H4 (cell line): ENCODE measurements at places on chromosomes 1 and 21. TPM values are rescaled to one million over a fixed set of nuclear protein-coding genes. Genes with fewer than 3 reads are reported as not detected.

The MYOC gene
- total RNA-seq: not detected in 2 replicates

- no peak for DNase-seq
Observed at GRCh38 chr1:235745503-235746136, 96.0 kb upstream of the GNG4 start.

The GREM2 gene
- 0.08 and 0.66 TPM in 2 replicates for total RNA-seq

The SFN gene
- 0.53 and 1.0 TPM in 2 replicates for total RNA-seq

GRCh38 chr1:171622152-171622462 lies at the start of gene MYOCOS:
Gene MYOCOS (plus strand): TSS chr1:171622243. CDS start chr1:171623884, 1,641 bp downstream.
- no peak for DNase-seq

The KCNK1 gene
- total RNA-seq: 1.3 and 1.8 TPM in 2 replicates

The TAGLN2 gene
- total RNA-seq: 444 and 497 TPM in 2 replicates

DNA sequence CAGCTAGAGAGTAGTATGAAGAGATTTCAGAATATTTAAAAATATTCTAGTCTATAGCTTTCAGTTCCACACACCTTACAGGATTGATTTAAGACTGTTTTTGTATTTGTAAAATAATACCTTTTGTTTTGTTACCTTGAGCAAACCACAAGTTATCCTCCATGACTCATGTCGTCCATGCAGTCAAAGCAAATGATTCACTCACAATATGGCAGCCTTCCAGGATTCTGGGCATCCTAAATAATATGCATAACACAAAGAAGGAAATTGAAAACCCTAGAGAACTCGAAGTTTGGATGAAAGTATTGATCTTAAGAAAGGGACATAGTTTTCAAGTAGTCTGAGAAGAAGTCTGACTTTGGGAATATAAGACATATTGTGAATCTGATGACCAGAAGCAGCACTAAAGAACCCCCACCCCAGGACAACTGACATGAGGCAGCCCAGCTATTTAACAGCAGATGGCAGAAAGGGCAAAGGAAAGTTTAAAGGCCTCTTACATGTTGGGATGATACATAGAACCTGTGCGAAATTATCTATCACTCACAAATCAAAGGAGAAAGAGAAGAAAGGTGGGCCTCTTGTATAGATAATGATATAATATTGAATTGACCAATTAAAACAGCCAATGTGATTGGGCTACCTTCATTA lies 857.9 kb downstream of the BRINP3 start:
- peak; percentile 73 for DNase-seq

DNA sequence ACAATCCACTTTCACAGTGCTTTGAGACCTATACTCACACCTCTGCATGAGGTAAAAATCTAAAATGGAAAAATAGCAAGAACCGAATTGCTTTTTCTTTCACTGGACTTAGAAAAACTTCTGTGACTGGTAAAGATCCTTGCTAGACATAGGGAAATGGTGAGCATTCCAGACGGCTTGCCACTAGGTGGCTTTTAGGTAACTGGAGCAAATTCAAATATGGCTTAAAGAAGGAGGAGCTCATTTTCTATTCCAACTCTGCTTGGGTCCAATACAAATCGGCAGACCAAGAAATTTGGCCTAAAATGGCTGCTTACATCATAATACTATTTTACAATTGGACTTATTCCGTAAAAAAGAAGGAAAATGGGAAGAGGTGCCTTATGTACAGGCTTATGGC lies 977.9 kb downstream of the ADGRL2 start:
- DNase-seq: peak; percentile 22

GRCh38 chr1:227939791-227940771 lies 7.7 kb downstream of the WNT9A start:
- DNase-seq: no peak

- DNase-seq: peak; percentile 59
Observed at GRCh38 chr1:42146626-42147320, 6.4 kb upstream of the GUCA2B start.

GRCh38 chr1:192839162-192840066 lies 30.6 kb downstream of the RGS2 start:
- no peak for DNase-seq

DNA sequence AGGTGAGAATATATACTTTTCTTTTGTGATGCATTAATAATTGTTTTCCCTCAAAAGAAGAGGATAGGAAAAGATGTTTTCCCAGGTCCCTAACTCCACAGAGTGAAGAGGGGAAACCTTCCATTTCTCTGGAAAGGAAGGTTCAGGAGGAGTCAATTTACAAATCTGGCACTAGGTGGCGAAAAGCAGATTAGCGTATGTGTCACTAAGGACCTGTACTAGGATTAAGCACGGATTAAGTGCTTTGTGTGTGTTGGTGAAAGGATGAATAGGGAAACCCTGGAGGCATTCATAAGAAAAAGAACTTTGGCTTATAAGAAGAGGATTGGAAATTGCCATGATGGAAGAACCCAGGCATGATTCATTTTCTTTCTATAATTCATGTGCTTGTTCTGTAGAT lies 410.1 kb upstream of the PLXNA2 start:
- peak; percentile 14 for DNase-seq

DNA sequence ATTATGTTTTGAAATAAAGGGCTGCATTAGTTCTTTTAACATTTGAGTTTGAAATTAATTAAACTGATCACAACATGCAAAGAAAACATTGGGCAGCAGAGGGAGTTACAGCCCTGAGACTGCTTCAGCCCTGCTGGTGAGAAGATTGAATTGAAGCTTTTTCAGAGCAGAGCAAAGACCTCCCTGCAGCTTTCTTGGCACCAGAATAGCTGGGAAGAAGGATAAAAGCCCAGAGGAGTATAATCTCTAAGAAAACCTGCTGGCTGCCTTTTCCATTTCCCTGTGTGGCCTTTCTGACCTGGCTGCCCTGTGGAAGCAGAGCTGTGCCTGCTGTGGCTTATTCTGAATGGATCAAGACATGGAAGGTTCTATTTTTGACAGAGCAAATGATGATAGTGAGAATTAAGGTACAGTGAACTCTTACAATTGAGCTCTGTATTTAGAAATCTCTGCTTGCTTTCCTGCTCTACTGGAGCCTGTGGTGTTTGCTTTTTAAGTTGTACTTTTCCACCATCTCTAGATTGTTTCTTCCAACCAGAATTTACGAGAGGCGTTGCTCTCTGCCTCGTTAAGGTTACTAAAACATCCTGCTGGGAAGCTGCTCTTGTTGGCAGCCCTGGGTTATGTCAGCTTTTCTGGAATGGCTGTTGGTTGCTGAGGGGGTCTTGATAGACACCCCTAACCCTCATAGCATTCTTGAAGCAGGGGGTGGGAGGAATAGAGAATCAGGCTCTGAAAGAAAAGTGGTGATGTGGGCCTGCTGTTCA lies 9.9 kb downstream of the SNRPE start:
- DNase-seq: peak; percentile 60

The PPIAL4G gene
- total RNA-seq: not detected in 2 replicates

The HSPA6 gene
- total RNA-seq: 0.15 and 0.16 TPM in 2 replicates

- DNase-seq: no peak
Observed at GRCh38 chr1:244291236-244292201, 160.2 kb downstream of the ADSS2 start.

- peak; percentile 89 for DNase-seq
Observed at GRCh38 chr1:168470901-168471431, 72.8 kb downstream of the XCL2 start.

The ZFP69 gene
- 2.3 and 4.2 TPM in 2 replicates for total RNA-seq

The BRDT gene
- total RNA-seq: not detected in 2 replicates

DNA sequence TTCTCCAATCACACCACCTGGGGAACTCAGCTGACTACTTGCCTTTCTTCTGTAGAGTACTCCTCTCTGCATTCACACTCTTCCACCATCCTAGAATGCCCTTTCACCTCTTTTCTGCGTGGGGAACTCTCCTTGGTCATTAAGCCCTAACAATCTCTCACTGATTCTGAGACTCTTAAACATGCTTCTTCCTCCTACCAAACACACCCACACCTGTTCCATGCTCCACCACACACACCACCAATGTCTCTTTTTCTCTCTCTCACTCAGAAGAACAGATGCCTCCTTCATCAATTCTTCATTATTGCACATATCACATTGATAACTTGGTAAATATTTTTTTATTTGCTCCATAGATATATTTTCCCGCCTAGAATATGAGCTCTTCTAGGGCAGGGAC lies 53.6 kb downstream of the WARS2 start:
- DNase-seq: no peak

The AMY1A gene
- not detected in 2 replicates for total RNA-seq

DNA sequence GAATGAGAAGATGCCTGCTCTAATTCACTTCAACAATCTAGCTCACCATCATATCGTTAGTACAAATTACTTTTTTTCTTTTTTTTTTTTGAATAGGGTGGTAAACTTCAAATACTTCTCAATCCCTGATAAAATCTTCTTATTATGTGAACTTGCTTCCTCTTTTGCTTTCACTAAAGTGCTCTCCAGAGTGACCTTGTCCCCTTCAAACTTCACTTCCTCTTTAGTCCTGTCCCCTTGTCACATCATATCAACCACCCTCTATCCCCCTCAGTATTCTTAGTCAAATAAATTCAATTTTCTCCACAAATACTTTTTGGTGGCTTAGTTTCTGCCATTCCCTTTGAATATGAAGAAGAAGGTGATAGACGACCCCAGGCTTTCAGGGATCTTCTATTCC lies 124.9 kb upstream of the PLXNA2 start:
- no peak for DNase-seq

The C8B gene
- not detected in 2 replicates for total RNA-seq

- no peak for DNase-seq
Observed at GRCh38 chr1:219149009-219149577, 24.6 kb upstream of the LYPLAL1 start.

DNA sequence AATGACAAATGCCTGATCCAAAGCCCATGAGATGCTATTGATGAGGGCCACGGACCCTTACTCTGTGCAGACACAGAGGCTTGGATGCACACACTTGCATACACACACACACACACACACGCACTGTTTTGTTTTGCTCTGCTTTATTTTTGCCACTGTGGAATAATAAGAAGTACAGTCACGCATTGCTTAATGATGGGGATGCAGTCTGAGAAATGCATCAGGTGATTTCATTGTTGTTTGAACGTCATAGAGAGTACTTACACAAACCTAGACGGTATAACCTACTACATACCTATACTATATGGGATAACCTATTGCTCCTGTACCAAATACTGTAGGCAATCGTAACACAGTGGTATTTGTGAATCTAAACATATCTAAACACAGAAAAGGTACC lies 104.4 kb downstream of the RHOU start:
- DNase-seq: no peak

DNA sequence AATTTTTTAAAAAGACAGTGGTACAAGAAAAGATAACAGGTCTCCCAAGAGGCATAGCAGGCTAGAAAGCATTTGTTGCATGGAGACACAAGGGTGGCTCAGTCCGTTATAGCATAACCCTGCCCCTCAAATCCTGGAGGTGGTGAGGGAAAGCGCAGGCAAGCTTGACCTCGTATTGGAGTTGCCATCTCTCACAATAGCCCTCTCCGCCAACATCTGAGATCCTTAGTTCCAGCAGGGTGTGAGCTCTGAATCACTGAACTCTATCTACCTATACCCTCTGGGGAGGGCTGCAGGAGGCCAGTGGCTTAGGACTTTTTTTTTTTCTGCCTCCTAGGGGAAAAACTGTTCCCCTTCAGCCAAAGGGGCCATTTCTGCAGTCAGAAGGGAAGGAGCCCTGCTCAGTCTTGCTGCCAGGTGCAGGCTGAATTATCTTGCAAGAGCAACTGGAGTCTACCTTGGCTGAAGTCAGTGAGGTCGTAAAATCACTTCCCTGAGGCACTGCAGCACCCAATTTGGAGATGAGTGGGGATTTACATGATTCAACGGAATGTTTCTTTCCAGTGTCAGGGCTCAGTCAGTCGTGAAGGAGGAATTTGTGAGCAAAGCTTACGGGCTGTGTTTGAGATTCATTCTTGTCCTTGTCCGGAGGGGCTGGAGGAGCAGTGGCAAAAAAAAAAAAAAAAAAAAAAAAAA lies 17.2 kb upstream of the C8A start:
- DNase-seq: no peak

- no peak for DNase-seq
Observed at GRCh38 chr1:166920561-166921475, 44.8 kb upstream of the TADA1 start.

- DNase-seq: no peak
Observed at GRCh38 chr1:147611586-147611985, 58.7 kb downstream of the ACP6 start.

GRCh38 chr1:51558375-51558924 lies 39.4 kb upstream of the EPS15 start:
- no peak for DNase-seq

DNA sequence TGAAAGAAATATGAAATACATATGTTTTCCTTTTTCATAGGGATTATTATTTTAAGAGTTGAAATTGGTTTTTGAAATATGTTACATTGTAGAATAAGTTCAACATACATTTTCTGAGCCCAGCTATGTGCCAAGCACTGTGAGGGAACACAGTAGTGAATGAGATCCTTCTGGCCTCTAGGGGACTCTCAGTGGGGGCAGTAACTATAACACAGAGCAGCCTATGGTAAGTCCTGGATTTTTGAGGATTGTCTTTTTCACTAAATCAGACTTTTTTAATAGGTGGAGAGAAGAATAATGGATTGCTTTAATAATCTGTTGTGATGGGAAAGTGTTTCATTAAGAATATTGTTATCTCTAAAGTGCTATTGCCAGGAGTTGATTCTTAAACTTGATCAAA lies 2.4 kb downstream of the DNAJC6 start:
- no peak for DNase-seq

GRCh38 chr1:1230656-1231399 lies 973 bp downstream of the SDF4 start:
- DNase-seq: peak; percentile 73

GRCh38 chr1:229434005-229434640 lies at the start of gene ACTA1:
Gene ACTA1 (minus strand): TSS chr1:229434094. CDS start chr1:229433115, 979 bp downstream.
- DNase-seq: no peak

GRCh38 chr1:172497230-172497629 lies 35.7 kb upstream of the SUCO start:
- DNase-seq: peak; percentile 38

DNA sequence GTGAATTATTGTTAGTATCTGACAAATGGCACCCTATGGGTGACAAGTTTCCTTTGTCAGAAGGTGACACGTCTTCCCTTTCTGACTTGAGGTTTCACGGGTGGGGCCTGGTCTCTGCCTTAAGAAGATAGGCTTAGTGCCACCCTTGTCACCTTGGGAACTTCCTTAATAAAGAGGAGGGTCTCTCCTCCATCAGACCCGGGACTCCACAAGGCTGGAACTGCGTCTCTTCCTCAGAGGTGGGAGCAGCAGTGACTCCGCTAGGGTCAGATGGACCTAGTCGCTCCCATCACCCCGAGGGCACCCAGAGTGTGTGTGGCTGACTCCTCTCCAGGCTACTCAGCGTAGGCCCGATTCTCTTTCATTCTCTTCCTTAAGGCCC lies 774 bp upstream of the WDTC1 start:
- DNase-seq: no peak
